IPS DF 6.9 (cell line): ENCODE measurements at places on chromosomes 3 and 15.

GRCh38 chr15:42921342-42921731 lies 759 bp upstream of the TTBK2 start:
- no peaks in the 10 kb centered on the region for H3K36me3 ChIP-seq
- DNase-seq = no peak
- H3K27ac ChIP-seq = no peak overlapping the region
- peak overlapping the region; percentile 36; the same call in 1 of the 2 replicates for H3K4me3 ChIP-seq
- no peaks in the 10 kb centered on the region for H3K27me3 ChIP-seq
- no peaks in the 10 kb centered on the region for H3K4me1 ChIP-seq

DNA sequence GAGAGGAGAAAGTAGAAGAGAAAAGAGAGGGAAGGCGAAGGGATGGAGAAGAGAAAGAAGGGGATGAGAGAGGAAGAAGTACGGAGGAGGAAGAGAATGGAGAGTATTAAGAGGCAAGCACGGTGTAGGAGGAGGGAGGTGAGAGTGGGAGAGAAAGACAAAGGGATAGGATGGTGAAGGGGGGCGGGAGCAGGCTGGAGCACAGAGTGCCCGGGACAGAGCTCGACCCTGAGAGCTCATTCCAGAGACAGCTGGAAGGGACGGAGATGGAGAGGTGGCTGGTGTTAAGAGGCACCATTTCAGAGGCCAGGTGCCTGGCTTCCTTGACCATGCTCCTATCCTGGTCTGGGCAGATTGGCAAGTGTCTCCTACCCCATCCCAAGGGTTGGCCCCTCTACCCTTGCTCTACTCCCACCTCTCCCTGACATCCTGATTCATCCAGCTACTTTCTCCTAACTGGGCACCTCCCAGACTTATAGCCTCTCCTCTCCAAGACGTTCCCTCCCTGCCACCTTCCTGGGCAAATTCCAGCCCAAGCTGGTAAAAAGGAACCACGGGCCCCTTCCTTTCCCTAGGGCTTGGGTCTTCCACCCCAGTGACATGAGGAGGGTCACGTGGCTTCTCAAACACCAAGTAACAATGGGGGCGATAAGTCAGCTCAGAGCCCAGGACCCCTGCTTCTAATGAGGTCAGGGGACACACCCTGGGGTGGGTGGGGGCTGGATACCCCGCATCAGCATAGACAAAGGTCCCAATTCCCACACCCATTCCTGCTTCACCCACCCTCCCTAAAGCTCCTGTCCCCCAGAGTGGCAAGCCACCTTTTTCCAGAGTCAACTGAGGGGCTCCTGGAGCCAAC lies 1.1 kb downstream of the CLCN2 start:
- H3K27me3 ChIP-seq = no peaks in the 10 kb centered on the region
- peaks cover 7% of the 10 kb centered on the region; the same call in 1 of the 2 replicates for H3K4me1 ChIP-seq
- H3K36me3 ChIP-seq = peaks cover 17% of the 10 kb centered on the region
- peak overlapping the region; percentile 68; the same call in 1 of the 2 replicates for H3K4me3 ChIP-seq
- no peak for DNase-seq

DNA sequence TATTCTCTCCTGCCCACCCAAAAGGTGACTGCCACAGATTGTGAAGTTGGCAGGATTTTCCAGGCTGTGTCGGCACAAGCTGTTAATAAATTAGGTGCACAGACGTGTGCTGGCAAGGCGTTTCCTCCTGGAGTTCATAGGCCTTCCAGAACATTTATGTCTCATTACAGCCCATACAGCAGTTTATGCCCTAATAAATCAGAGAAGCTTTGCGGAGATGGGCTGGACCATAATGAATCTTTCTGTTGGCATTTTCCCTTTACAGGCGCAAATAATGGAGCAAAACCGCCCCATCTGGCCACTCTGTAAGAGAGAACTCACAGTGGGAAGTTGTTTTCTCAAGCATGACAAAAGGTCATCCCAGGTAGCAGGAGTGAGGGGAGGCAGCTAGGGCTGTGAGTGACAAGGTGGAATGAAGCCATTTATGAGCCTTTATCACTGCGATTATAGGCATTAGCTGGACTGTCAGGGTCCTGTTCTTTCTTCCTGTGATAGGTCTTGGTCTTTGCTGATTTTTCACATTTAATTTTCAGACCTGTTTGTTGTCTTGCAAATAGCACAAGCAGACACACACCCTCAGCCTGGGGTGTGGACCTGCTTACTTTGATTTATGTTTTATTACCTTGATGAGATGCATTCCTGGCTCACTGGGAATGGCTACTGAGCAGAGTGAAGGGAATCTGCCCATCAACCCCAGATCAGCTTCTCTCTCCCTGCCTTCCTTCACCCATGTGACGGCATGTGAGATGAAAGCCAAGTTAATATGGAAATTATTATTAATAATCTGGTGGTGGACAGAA lies 257.5 kb downstream of the LRTM1 start:
- DNase-seq = no peak
- H3K4me1 ChIP-seq = peaks cover 6% of the 10 kb centered on the region; the same call in 1 of the 2 replicates
- H3K4me3 ChIP-seq = no peak overlapping the region
- no peaks in the 10 kb centered on the region for H3K36me3 ChIP-seq

GRCh38 chr3:185931777-185932612 lies 5.8 kb downstream of the TRA2B start:
- no peak overlapping the region for H3K27ac ChIP-seq
- H3K4me3 ChIP-seq = no peak overlapping the region
- H3K36me3 ChIP-seq = peaks cover 6% of the 10 kb centered on the region; the same call in 1 of the 2 replicates

DNA sequence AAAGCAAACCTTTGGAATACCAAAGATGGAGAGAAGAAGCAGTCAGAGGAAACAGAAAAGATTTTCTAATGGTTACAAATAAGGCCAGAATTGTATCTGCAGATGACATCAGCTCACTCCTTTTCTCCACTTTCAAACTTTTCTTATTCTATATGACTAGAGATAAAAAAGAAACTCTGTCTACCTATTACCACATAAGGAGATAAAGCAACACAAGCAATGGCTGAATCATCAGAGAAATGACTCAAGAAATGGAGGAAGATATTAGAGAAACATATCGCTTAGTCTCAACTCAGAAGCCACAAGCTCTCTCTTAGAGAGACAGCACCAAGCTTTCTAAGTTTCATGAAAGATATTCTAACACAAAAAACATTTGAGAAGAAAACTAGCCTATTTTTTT lies 784.0 kb downstream of the ZPLD1 start:
- H3K36me3 ChIP-seq = no peaks in the 10 kb centered on the region
- H3K4me3 ChIP-seq = no peak overlapping the region
- no peak for DNase-seq
- H3K27me3 ChIP-seq = no peaks in the 10 kb centered on the region
